ENCODE measurements at places on chromosomes 4 and X.

DNA sequence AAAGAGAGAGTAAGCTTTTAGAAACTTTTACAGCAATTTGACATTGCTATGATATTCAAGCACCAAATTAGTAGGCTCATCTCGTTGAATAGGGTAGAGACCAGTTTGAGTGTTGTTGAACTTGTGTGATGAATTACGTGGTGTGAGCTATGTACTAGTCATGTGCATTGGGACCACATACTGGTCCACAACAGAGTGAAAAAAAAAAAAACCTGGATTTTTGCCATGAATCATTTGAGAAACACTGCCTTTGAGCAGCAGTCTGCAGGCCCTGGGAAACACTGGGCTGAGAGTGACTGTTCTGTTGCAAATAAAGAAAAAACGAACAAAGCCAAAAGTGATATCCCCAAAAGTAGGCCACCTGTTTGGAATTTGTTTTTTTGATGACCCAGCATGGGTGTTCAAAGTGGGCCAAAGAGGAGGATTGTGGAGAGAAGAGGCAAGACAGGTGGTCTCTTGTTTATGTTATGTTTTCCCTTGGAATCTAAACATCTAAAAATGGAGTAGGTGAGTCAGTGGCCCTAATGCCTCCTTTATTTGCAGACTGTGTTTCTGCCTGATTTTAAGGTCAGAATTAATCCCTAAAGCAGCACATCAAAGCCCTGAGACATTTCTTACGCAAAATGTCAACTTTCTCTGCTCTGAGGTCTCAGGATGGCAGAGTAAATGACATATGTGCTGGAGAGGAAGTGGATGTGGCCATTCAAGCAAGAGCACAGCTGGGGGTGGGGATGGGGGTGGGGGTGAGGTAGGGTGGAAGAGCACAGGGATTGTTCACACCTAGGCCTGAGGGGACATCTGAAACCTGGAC lies 33.5 kb downstream of the TAF7L start:
- no peak for DNase-seq

- no peak for DNase-seq
Measured at GRCh38 chrX:15750611-15751154, 12.6 kb downstream of the CA5B start.

DNA sequence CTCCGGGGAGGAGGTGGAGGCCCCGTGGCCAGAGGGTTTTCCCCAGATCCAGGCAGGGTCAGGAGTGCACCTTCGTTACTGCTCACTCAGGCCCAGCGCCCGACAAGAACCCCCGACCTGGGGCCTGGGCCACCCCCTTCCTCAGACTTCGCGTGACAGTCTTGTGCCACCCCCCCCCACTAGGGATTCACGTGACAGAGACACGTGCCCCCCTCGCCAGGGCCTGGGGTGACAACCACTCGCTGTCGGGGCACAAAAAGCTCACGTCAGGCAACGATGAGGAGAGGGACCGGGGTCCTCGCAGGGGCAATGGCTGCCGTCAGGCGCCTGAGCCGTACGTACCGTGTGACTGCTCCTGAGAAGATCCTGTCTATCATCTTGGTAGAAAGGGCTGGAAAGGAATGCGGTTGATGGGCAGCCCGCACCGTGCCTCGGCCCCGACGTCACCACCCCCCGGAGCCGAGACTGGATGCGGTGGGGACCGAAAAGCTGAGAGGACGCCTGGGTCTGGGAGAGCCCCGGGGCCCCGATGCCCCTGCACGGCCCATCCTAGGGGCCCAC lies 23.0 kb upstream of the GTPBP6 start:
- DNase-seq = no peak

DNA sequence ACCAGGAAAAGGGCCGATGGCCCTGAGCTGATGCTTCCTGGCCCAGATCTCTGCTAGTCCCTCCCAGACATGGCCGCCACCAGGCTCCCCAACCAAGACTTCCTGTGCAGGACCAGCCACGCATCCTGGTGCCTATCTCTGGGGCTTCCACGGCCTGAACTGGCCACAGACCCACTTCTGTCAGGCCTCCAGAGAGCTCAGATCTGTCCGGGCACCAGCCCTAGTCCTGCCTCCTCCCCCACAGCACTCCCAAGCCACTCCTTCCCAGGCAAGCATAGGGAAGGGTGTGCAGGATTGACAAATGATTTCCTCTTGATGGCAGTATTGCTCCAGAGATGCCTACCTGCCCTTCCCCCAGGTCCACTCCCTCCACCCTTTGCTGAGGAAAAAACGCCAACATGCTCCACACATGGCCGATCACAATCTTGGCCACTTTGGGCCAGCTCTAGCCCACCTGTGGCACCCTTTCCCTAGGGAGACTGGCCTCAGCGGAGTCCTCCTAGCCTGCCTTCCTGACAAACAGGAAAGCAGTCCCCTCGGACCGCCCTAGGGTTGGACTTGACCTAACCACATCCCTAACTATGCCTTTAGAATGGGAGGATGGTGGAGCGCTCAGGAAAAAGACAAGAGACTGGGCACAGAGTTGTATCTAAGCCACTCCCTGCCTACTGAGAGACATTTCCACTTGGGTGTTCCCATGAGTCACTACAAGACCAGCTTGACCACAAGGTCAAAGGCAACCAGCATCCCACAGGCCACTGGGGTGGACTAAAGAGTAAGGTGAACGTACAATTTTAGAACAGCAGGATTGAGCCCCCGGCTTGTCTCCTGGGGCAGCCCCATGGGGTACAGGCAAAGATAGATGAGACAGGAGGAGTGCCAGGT lies 277.5 kb upstream of the AGTR2 start:
- no peak for DNase-seq

DNA sequence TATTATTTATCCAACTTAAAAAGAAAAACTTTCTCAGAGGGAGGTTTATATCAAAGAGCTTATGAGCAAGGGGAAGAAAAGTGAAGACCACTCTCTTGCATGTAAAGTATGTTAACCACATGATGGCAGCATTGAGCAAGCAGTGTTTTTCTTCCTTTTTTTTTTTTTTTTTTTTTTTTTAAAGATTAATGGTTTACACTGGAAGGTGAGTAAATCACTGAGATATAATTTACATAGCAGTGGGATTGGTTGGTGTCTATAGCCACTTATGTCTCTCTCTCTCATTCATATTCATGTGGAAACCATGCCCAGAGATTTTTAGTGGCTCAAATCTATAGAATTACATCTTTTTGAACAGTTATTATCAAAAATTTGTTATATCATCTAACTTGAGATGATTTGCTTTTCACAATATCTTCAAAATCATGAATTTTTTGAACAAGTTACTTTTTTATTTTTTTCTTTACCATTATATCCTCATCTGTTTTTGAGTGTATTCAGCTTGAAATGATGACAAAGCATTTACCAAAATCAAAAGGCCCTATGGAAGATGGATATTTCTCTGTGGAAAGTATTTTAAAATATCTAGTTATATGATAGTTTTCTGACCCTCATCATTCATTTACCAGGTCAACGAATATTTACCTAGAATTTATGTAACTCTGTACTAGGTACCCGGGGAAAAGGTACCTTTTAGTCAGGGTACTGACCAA lies 31.6 kb downstream of the MTHFD2L start:
- DNase-seq = no peak

DNA sequence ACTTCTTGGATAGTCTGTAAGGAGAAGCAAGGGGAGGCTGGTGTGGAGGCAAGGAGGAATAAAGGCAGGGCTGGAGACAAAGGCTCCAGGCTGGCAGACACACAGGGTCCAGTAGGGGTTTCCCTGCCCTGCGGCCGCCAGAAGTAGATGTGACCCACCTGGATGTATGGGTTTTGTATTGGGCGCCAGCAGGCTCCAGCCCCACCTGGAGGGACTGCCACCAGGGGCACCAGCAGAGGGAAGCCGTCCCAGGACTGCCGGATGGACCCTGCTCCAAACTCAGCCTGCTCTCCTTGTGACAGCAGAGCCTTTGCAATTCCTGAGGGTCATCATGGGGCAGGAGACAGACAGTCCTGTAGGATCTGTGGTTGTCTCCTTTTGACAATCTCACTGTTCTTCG lies 52.7 kb downstream of the MGST2 start:
- DNase-seq = no peak

DNA sequence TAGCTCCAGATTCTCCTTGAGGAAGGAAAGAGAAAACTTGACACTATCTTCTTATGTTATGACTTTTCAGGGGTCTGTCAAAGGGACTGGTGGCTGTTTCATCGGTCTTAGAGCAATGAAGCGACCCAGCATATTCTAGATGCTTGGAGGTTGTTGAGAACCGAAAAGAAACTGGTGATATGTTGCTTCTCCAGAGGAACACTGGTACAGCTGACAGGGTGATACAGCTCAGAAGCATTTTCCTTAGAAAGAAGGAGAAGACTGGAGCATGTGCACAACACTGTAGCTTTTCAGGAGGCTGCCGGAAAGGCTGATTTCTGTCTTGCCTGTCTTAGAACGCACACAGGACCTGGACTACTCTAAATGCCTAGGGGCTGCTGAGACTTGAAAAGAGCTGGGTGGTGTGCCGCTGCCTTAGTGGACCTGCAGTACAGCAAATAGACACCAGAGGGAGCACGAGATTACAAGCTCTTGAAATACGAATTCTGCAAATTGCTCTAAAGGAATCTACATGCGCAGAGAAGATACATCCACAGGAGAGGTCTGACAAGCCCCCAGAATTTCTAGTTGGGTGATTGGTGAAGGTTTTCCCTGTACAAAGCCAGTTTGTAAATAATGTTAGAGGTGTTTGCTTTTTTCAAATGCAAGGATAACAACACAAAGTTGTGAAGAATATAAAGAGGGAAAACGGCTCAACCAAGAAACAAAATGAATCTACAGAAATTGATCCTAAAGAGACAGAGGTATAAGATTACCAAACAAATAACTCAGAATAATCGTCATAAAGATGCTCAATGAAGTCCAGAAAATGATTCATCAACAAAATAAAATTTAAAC lies 223.1 kb upstream of the DMD start:
- DNase-seq = no peak

DNA sequence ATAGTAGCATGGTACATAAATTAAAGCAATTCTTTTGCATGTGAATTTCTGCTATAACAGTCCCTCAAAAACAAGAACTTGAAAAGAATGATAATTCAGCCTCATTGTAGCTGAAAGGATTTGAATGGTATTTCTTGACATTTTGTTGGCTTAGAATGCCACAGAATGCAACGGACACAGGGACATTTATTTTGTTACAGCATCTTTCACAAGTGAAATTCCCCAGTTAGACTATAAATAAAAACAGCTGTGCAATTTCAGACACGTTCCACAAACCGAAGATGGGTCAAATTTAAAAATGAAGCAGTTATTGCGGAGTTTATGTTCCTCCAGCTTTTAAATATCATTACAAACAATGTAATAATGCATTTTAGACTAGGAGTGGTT lies 82.8 kb upstream of the AMELX start:
- DNase-seq = no peak

- DNase-seq = no peak
Measured at GRCh38 chr4:100356172-100356571, 161.7 kb downstream of the EMCN start.

DNA sequence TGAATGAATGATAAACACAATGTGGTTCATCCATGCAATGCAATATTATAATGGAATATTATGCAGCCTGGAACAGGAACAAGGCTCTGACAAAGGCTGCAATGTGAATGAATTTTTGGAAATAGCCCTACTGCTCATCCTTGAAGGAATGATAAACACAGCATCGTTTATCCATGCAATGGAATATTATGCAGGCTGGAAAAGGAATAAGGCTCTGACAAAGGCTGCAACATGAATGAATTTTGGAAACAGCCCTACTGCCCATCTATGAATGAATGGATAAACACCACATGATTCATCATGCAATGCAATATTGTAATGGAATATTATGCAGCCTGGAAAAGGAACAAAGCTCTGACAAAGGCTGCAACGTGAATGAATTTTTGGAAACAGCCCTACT lies 159.4 kb downstream of the CRLF2 start:
- DNase-seq = no peak

DNA sequence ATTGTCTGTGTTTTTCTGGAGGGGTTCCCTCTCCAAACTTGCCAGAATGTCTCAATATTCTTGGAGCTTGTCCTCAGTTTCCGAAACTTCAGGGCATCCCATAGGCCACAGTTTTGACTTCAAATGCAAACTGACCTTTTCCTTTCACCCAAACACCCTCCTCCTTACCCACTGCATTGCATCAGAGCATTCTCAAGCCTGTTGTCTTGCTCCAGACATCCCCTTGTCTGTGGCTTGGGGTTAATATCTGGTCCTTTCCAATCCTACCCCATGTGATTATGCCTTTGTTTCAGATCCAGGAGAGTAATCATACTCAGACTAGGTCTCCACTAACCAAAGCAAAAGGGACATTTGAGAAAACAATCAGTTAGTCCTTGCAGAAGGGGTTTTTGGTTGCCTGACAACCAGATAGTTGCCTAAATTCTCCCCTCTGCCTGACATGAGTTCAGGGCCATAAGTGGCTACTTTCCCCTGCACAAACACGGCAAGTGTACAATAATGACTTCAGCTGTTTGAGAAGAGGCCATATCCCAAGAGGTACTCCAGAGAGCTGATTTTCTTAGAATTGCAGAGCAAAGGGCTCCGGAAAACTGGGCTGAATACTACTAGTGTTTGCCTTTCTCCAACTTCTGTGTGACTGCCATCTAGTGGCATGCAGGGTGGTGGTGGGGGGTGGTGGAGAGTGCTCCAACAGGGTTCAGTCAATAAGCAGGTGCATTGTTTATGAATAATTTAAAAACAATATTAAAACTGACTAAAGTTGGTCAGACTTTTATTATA lies 130.2 kb downstream of the CHRDL1 start:
- no peak for DNase-seq

DNA sequence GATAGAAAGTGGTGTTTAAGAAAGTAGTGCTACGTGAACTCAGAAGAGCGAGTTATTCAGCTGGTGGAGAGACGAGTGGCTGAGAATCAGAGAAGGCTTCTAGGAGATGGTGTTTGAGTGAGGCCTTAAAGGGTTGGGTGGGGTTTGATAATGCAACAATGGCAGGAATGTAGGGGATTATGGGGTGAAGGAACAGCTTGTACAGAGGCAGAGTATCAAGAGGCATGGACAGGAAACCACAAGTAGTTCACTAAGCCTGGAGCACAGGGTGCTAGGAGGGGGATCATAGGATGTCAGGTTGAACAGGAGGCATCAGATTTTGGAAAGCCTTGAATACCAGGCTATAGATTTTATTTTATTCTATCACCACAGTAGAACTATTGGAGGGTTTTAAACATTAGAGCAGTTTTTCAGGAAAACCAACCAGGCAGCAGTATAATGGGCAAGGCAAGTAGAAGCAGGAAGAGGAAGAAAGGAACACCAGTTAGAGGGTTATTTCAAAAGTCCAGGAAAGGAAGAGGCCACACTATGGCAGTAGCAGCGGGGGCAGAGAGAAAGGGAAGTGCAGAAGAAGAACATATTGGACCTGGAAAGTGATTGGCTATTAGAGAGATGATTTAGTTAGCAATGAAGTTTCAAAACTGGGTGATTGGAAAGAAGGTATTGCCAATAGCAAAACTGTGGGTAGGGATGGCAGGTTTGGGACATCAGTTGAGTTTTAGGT lies 99.2 kb downstream of the DOCK11 start:
- DNase-seq = no peak

GRCh38 chr4:15963576-15963975 lies 601 bp upstream of the FGFBP2 start:
- no peak for DNase-seq

- DNase-seq = no peak
Measured at GRCh38 chrX:151973851-151974335, 583 bp downstream of the GABRE start.

All from vagina (tissue), 2 donors.